NCI-H510A treated with DMSO at 0.1 percent for 48 hours (cell line): ENCODE measurements at places on chromosomes 1 and 21.

DNA sequence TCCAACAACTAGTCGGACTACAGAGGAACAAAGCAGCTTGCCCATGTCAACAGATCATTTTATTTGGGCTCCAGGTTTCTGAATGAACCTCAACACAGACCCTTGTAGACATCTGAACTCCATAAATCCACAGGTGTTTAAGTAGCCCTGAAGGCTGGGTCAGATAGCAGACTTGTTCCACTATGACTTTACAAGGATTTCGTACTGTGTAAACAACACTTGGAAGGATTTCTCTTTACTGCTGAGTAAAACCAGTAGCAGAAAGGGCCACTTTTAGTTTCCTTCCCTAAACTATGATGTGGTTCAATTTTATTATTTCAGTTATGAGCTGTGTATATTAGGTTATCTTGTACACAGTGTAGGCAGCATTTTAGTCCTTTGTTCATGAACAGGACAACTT, 316.4 kb upstream of the ADGRL2 start:
- peak; percentile 68 for DNase-seq

DNA sequence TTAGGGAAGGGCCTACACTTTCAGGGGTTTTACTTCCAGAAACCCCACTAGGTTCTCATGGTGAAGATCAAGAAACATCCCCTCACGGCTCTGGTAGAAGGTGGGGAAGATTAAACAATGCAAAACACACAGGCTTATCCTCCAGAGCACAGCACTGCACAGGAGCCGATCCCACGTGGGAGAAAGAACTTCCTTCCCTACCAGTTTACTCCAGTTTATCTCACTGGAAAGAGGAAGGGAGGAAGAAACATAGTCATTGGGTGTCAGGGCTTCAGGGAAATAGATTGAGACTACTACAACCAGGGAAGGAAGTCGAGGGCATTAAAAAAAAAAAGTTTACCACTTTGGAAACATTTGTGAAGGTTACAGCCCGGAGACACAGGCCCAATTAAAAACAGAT, 164.4 kb downstream of the NTPCR start:
- DNase-seq, result no peak

GRCh38 chr21:16492892-16493291, 763.1 kb downstream of the USP25 start:
- no peak for DNase-seq

DNA sequence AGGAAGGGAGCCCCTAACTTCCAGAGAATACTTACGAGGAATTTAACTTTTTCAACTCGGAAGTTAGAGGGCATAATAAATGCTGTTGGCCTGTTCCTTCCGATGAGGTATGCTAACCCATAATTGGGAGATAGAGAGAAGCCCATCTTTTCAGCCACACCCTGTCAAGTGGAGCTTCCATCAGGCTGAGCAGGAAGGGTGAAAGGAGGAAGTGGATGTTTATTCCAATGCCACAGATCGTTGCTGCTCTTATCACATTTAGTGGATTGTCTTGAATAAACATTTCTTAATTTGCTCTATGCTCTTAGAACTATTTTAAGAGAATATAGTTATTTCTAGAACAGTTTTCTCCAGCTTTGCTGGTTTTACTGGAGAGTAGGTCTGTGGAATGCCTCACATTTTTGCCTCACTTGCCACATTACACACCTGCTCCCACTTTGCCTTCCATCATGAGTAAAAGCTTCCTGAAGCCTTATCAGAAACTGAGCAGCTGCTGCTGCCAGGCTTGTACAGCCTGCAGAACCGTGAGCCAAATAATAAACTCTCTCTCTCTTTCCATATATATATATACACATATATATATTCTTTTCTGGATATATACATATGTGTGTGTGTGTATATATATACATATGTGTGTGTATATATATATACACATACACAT, 60.0 kb upstream of the RGS21 start:
- DNase-seq, result no peak

GRCh38 chr1:218658899-218659298, 313.8 kb downstream of the TGFB2 start:
- no peak for DNase-seq

DNA sequence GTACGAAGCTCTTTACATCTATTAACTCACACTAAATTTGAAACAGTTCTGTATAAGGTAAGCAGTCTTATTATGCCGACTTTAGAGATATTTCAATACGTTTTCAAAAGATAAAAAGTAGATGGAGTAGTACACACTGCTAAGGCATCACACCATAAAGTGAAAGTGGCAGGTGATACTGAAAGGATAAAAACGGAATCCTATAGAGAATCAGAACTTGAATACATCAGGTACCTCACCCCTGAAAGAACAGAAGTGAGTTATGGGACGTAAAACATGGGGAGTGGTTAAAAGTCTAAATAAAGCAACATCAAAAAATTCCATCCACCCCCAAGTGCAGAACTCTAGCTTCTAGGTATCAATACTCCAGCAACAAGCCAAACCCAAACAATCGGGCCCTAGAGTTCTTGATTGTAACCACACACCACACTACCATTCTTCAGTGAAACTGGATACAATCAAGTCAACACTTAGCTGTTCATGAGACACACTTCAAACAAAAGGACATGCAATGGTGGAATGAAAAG, 142.6 kb downstream of the SMYD3 start:
- DNase-seq, result peak; percentile 54

DNA sequence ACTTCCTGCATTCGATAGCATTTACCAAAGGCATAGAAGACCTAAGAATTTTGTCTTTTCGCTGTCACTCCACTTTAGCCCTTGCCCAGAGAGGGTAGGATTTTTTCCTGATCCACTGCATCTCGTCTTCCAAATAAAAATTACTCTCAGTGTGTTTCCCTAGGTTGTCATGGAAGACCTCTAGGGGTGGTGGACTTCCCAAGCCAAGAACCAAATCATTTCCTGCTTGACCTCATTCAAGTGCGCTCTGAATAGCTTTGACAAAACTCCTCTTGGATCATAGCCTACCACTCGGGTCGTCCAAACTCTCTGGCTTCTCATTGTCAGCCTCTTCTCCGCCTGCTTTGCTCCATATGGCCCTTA, 431 bp upstream of the C1orf52 start:
- no peak for DNase-seq

GRCh38 chr1:32028746-32029145, 15.1 kb downstream of the KHDRBS1 start:
- DNase-seq, result no peak

GRCh38 chr1:215128504-215128903, 46.0 kb downstream of the KCNK2 start:
- no peak for DNase-seq

GRCh38 chr1:53653200-53653575, 85.8 kb downstream of the GLIS1 start:
- no peak for DNase-seq

DNA sequence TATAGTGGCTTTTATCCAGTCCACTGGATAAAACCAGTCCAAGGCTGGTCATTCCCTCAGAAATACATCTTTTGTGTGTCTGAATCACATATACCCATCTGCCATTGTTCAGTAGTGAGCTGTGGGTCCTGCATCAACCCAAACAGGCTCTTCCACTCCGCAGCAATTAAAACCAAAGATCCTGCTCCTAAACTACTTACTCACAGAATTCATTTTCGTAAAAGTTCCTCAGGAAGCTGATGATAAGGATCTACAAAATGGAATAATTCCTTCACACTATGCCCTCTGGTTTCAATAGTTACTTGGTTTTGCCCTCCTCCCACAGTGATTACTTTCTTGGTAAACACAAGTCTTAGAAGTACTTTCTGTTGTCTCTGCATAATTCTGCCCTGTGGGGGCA, 5.1 kb upstream of the MFSD2A start:
- no peak for DNase-seq

GRCh38 chr1:162357681-162358266, 18.9 kb downstream of the SPATA46 start:
- peak; percentile 8 for DNase-seq

DNA sequence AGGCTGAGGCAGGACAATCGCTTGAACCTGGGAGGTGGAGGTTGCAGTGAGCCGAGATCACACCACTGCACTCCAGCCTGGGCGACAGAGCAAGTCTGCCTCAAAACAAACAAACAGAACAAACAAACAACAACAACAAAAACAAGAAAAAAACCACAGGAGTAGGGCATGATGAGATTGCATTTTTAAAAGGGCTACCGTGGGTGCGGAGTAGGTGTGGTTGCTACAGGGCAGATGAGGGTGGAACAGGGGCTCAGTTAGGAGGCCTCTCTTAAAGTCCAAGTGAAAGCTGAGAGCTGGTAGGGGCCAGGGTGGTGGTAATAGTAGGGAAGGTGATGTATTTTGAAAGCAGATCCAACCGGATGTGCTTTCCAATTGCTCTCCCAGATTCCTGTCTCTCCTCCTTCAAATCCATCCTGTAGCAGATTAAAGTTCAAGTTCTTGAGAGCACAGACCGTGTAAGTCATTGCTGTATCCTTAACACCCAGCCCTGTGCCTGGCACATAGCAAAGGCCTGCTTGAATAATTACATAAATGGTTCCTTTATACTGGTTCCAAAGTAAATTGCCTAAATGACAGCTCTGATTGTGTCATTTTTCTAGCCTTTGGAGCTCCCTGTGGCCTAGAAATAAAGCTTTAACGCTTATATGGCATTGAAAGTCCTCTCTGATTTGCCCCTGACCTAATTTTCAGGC, 4.2 kb upstream of the LINGO4 start:
- DNase-seq, result no peak

DNA sequence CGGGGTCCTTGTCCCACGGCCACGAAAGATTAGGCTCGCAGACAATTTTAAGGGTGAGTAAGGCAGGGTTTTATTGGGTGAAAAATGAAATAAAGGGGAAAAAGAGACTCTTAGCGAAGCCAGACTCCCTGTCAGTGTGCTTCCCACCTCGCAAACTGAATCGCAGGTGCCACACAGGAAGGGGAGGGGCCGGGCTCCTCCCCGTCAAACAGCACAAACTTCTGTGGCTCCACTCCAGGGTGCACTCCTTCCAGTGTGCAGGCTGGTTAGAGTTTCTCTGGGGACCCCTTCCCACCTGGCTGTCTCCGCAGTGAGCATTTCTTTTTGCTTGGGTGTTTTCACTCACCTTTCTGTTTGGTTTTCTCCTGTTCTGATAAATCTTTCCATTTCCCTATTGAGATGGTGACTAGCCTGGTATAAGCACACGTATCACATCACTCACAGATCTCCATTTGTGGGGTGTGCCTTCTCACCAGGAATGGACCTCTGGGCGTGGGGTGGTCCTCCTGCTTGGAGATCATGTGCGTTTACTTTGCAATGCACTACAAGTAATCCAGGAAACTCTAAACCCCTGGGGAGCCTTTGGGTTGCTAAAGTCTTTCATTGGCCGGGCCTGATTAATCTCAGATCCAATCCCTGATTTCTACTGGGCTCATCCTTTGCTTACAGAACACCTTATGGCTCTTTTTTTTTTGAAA, 37.6 kb upstream of the GALNT2 start:
- DNase-seq, result no peak

- peak; percentile 2 for DNase-seq
Measured at GRCh38 chr1:157776971-157777391, at the start of gene FCRL2. Gene FCRL2, minus strand, starts transcription at chr1:157777132. Its CDS starts 59 bp downstream, at chr1:157777073.

- DNase-seq, result no peak
Measured at GRCh38 chr1:211633524-211633846, 41.9 kb downstream of the NEK2 start.

DNA sequence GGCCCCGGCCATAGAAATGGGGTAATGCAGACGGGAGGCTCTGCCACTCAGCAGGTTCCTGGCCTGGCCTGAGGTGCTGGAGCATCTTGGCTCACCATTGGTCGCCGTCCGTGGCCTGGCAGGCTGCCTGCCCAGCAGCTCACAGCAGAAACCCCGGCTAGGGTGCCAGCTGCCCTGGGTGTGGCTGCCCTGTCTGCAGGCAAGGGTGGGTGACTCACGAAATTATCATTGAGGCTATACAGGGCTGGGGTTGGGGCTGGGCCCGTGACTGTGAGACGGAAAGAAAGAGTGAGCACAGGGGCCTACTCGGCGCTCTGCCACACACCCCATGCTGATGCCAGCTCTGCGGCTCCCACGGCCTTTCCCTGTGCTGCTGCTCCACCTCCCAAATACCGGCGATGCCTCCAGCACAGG, 8.0 kb upstream of the PKP1 start:
- no peak for DNase-seq
